ENCODE measurements at places on chromosomes 5 and 9.
A peak's percentile ranks its signal among the peaks of the same experiment; 100 is the strongest.

- no peak for DNase-seq
Observed at GRCh38 chr5:135028791-135029476, 5.1 kb downstream of the PITX1 start.

- no peak for DNase-seq
Observed at GRCh38 chr5:171523781-171524180, 104.3 kb downstream of the FGF18 start.

GRCh38 chr5:68484307-68485068, 268.9 kb downstream of the PIK3R1 start:
- no peak for DNase-seq

DNA sequence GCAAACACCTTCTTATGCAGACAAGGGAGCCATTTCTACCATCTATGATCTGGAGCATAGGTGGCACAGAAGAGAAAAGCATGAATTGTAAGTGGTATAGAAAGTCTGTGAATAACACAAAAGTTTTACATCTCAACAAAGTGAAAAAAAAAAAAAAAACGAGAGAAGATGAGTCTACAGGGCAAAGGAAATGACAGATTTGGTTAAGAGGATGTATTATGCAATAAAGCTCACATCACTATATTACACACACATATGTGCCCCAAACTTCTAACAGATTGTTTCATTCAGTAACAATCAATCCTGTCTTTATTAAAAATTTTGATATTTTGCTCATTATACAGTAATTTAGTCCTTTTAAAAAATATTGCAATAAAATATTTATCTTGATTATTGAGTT, 49.8 kb downstream of the CERT1 start:
- DNase-seq: no peak

GRCh38 chr5:13957032-13957645, 12.7 kb upstream of the DNAH5 start:
- DNase-seq: peak; percentile 68

- peak; percentile 50 for DNase-seq
Observed at GRCh38 chr5:321230-321725, at the start of gene AHRR. AHRR (plus strand) TSS chr5:321714; CDS start chr5:343903, 22,189 bp downstream.

- no peak for DNase-seq
Observed at GRCh38 chr5:67674159-67674655, 477.6 kb upstream of the CD180 start.

GRCh38 chr9:72791436-72791835, 161.4 kb downstream of the ALDH1A1 start:
- no peak for DNase-seq
